NCI-H1417 treated with DMSO at 0.1 percent for 48 hours (cell line): ENCODE measurements at places on chromosomes 2 and 18.

GRCh38 chr18:47151439-47151838, 1.1 kb upstream of the HDHD2 start:
- DNase-seq: no peak

- no peak for DNase-seq
Observed at GRCh38 chr18:57975805-57976204, 68.2 kb upstream of the NEDD4L start.

DNA sequence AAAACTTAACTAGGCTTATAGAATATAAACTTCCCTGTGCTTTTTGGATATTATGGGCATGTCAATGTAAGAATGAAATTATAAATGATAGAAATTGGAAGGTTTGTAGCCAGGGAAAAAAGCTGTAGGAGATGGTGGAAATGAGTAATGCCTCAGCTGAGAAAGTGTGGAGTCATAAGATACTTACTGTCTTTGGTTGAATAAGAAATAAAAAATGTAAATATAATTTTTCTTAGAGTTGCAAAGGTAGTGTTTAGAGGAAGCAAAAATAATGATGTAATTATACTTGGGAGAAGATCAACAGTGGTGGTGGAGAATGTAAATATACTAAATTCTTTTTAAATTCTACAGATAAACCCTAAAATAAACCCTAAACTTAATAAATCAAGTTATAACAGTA, 26.2 kb upstream of the RND3 start:
- no peak for DNase-seq

- DNase-seq: no peak
Observed at GRCh38 chr18:57728941-57729511, 74.1 kb downstream of the ATP8B1 start.

- DNase-seq: no peak
Observed at GRCh38 chr2:74413001-74413698, 8.3 kb downstream of the C2orf81 start.

DNA sequence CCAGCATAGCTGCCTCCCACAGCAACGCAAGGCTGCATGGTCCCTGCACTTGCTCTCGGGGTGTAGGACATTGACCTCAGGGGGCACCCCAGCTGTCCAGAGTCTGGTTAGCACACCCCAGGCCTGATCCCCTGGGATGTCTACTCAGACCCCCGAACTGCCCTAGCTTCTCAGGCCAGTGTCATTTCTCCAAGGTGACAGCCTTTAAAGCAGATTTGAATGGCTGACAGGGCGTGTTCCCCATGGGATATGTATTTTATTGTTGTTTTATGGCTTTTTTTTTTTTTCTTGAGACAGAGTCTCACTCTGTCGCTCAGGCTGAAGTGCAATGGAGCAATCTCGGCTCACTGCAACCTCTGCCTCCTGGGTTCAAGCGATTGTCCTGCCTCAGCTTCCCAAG, 40.8 kb upstream of the PTMA start:
- no peak for DNase-seq

- DNase-seq: no peak
Observed at GRCh38 chr18:25423760-25424159, 71.8 kb upstream of the ZNF521 start.

- DNase-seq: no peak
Observed at GRCh38 chr2:16212321-16212720, 272.0 kb downstream of the MYCN start.

- DNase-seq: no peak
Observed at GRCh38 chr2:158487419-158487818, 30.7 kb downstream of the PKP4 start.

- peak; percentile 55 for DNase-seq
Observed at GRCh38 chr18:7908681-7909299, 341.7 kb downstream of the PTPRM start.

GRCh38 chr2:37344453-37345361, at the start of gene QPCT:
Gene QPCT, plus strand, starts transcription at chr2:37344630. Its CDS starts 102 bp downstream, at chr2:37344732.
- no peak for DNase-seq

- no peak for DNase-seq
Observed at GRCh38 chr2:200810252-200810997, 1.3 kb upstream of the BZW1 start.

GRCh38 chr2:191252699-191253098, 7.5 kb downstream of the MYO1B start:
- no peak for DNase-seq

GRCh38 chr2:235541838-235542549, 48.2 kb downstream of the AGAP1 start:
- no peak for DNase-seq

DNA sequence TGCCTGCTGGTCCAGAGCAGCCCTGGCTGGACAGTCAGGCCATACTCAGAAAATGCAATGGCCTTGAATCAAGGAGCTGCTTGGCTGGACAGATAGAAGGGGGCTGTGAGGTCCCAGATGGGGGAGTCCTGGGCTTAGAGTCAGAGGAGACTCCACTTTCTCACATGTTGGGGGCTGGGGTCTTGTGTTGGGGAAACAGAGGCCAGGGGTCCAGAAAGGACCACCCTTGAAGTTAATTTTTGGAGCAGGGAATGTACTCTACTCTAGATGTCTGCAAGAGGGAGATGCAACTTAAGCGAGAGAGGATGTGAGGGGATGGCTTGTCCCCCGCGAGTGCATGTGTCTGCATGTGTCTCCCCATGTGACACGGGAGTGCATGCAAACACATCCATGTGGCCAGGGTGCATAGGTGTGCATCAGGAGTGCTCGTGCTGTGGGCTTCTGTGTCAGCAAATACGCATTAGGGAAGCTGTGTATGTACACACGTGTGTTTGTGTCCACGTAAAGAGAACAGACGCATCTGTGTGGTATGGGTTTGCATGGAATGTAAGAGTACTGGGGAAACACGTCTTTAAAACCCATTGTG, 303.2 kb downstream of the MYCN start:
- DNase-seq: no peak
